Kidney (tissue), 22 donors: ENCODE measurements at places on chromosomes 3 and 15. TPM values are rescaled to one million over a fixed set of nuclear protein-coding genes. Genes with fewer than 3 reads are reported as not detected.

FAN1 gene
- total RNA-seq, result 23.7 TPM

ERICH6 gene
- total RNA-seq, result 0.19 TPM

- no peak for DNase-seq
Observed at GRCh38 chr3:87267953-87268645, 8.3 kb downstream of the POU1F1 start.

DNA sequence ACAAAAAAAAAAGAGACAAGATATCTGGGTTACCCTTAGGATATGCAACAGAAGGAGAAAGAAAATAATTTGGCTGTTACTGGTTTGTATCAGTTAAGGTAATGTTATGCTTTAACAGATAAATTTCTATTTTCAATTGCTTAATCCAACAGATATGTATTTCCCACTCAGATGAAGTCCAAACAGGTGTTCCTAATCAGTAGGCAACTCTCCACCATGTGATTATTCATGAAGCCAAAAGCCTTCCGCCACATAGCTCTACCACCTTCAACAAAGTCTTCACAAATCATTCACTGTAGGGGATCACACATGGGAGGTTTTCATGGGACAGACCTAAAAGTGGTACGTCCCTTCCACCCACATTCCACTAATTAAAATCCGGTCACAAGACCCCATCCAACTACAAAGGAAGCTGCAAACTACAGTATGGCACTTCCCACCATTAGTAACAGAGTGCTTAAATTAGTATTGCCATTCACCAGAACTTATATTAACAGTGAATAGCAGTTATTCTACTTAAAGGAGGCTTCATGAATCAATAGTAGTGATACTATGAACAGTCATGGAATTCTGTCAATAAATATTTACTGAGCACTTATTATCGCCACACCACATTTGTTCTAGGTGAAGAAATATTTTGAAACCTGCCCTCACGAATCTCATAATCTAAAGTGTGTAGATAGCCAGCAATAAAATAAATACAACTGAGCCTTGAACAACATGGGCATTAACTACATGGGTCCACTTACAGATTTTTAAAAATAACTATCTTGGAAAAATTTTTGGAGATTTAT lies 66.5 kb downstream of the SFMBT1 start:
- DNase-seq, result no peak

- DNase-seq, result no peak
Observed at GRCh38 chr3:107663266-107663665, 140.5 kb downstream of the BBX start.

- DNase-seq, result no peak
Observed at GRCh38 chr3:194277786-194278130, 73.4 kb downstream of the CPN2 start.

DNA sequence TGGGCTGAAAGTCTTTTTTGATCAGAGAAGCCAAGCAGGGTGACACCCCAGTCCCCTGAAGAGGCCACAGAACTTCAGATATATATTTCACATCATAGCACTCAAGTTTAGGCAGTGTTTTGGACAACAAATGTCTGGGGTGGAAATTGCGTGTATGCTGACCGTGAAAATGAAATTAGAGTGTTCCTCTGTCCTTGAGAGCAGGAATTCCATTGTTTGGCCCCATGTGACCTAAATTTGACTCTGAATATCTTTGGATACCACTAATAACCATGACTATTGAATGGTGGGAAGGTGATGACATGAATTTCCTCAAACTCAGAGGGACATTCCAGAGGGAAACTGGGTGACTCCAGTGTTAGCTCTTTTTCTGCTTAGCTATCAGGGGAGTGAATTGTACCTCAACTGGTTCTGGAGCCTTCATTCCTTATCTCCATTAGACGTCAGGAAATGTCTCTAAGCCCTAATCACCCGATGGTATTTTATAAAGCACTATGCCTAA lies 263.5 kb upstream of the RASGRP1 start:
- DNase-seq, result no peak
